Tracheal epithelial cell (primary cell): ENCODE measurements at places on chromosomes 4 and X. TPM values are rescaled to one million over a fixed set of nuclear protein-coding genes. Genes with fewer than 3 reads are reported as not detected.

Gene DNAAF6
- total RNA-seq, result not detected in 2 replicates

Gene AMBN
- total RNA-seq, result not detected in 2 replicates

Gene MAGEA10
- total RNA-seq, result not detected in 2 replicates

Gene SGCB
- 9.0 and 9.2 TPM in 2 replicates for total RNA-seq

Gene MED28
- total RNA-seq, result 5.1 and 5.5 TPM in 2 replicates

Gene MAGEA1
- total RNA-seq, result not detected in 2 replicates

Gene TMEM31
- not detected in 2 replicates for total RNA-seq

Gene RENBP
- total RNA-seq, result 2.1 and 5.5 TPM in 2 replicates

Gene PLP1
- not detected in 2 replicates for total RNA-seq

Gene FGFBP2
- not detected in 2 replicates for total RNA-seq

Gene BMX
- total RNA-seq, result under 0.01 and 0.64 TPM in 2 replicates

Gene SCD5
- 3.8 and 64.8 TPM in 2 replicates for total RNA-seq

Gene CXCR3
- not detected in 2 replicates for total RNA-seq

Gene MAD2L1
- 2.3 and 4.1 TPM in 2 replicates for total RNA-seq

Gene RHOH
- total RNA-seq, result under 0.01 and 0.24 TPM in 2 replicates

Gene MSX1
- 0.24 TPM in 1 of 2 replicates, not detected in the other for total RNA-seq

Gene AP1AR
- 31.3 and 51.4 TPM in 2 replicates for total RNA-seq

Gene RAB39B
- under 0.01 and 0.21 TPM in 2 replicates for total RNA-seq

Gene CXCL11
- total RNA-seq, result 2.2 TPM in 1 of 2 replicates, not detected in the other

Gene GPRIN3
- under 0.01 TPM in 1 of 2 replicates, not detected in the other for total RNA-seq

Gene PCDH10
- total RNA-seq, result under 0.01 TPM in 2 replicates

Gene GC
- not detected in 2 replicates for total RNA-seq
